ENCODE measurements at places on chromosomes 4 and X.
A peak's percentile ranks its signal among the peaks of the same experiment; 100 is the strongest.

GRCh38 chrX:136227948-136228838 is 23.0 kb downstream of the MAP7D3 start:
- DNase-seq: no peak

DNA sequence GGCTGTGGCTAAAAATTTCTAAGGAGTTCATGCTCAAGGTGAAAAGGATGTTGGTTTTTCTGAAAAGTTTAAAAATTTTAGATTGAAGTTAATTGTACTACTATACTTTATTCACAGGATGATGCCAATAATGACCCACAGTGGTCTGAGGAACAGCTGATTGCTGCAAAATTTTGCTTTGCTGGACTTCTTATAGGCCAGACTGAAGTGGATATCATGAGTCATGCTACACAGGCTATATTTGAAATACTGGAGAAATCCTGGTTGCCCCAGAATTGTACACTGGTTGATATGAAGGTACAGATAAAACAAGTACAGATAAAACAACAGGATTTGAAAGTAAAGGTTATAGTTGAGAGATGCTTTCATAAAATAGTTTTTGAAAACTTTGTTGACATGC is 12.2 kb downstream of the PAICS start:
- no peak for DNase-seq

GRCh38 chrX:11412715-11413623 is 119.8 kb downstream of the AMELX start:
- DNase-seq: no peak

GRCh38 chr4:52407545-52407944 is 251.6 kb downstream of the USP46 start:
- DNase-seq: no peak

- DNase-seq: no peak
These were observed 19.4 kb downstream of the CLDN22 start for GRCh38 chr4:183300655-183301054.

DNA sequence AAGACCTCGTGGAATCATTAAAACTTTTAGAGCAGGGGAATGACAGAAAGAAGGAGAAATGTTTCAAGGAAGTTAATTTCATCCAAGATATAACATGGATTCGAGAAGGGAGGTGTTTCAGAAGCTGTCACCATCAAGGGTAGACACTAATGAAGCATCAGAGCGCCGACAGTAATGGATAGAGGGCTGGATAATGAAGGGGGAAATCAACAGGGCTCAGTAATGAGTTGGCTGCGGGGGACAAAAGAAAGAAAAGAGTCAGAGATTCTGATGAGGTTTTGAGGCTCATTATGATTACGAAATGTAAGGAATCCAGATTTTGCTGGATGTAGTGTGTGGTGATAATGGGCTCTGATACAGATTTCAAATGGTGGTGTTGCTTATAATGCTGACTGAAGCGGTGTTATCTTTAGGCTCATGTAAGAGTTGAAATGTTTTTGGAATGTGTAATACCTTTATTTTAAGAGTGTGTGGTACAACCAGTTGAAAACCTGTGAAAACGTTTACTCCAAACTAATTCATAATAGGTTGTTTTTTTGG is 39.3 kb upstream of the TENM3 start:
- DNase-seq: no peak

DNA sequence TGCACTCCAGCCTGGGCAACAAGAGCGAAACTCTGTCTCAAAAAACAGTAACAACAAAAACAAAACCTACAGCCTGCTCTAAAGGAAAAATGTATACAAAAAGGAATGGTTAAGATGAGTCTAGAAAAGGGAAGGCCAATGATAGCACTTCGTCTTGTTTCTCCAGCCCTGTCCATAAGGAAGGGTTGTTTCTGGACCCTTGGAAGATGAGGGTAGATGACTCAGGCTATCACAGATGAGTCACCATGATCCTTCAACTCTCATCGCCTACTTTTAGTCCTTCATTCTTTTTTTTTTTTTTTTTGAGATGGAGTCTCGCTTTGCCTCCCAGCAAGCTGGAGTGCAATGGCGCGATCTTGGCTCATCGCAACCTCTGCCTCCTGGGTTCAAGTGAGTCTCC is 8.8 kb downstream of the PLA2G12A start:
- no peak for DNase-seq

DNA sequence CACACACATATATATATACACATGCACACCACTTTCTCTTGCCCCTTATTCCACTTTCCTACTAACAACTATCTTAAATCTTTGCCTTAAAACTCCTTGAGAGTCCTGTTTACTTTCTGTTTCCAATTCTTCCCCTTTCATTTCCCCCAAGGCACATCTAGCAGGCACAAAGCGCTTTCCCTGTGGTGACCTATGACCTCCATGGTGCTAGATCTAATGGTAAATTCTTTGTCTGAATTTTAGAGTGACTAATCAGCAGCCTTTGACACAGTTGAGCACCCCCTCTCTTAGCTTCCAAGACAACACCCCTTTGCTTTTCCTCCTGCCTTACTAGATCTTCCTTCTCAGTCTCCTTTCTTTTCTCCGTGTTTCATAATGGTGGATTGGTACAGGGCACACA is 236.4 kb upstream of the TTC29 start:
- DNase-seq: no peak

DNA sequence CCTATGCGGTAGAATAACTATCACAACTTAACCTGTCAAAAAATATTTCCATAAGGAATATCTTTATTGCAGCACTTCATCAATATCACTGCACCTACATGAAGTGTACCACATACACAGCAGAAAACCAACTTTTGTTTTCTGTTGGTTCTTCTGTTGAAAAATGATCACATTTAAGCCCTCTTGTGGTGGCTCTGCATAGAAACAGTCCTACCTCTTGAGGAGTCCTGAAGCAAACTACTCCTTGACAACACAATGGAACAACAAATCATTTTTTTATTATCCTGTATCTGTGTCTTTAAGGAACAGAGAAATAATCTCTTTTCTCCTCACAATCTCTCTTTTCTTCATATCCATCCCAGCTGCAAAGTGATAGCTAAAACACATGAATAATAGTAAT is 39.8 kb upstream of the ATOH1 start:
- no peak for DNase-seq

DNA sequence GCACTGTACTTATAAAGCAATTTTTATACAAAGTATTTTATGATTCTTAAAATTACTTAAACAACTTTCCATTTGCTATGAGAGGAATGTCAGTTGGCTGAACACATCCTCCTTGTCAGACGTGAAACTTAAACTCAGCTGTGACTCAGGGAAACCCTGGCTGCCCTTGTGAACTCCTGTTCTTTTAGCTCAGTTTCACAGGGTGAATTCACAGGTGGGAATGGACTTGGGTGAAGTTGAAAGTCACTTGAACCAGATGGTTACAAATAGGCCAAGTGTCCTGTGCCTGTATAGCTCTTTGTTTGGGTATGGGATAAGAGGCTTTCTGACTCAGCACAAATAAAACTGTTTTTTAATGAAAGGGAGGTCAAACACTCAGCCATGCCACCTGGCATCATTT is 67.4 kb upstream of the FAM47B start:
- DNase-seq: no peak

GRCh38 chrX:147935156-147935758 is 23.5 kb downstream of the FMR1 start:
- DNase-seq: no peak

DNA sequence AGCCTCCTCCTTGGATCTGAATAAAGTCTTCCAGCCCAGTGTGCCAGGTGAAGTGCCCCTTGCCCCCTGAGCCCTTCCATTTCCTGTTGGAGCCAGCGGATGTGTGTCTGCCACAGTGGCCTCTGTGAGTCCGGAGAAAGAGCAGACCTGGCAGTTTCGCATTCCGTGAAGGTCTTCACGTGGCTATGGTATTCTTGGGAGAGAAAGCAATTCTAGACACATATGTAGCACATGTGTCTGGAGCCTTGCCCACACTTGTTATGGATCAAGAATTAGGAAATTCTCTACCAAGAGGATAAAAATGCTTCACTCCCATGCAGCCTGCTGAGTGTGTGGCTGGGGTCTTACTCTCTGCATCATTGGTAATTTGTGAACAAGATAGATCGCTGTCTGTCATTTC is 130.9 kb downstream of the REPS2 start:
- DNase-seq: no peak

DNA sequence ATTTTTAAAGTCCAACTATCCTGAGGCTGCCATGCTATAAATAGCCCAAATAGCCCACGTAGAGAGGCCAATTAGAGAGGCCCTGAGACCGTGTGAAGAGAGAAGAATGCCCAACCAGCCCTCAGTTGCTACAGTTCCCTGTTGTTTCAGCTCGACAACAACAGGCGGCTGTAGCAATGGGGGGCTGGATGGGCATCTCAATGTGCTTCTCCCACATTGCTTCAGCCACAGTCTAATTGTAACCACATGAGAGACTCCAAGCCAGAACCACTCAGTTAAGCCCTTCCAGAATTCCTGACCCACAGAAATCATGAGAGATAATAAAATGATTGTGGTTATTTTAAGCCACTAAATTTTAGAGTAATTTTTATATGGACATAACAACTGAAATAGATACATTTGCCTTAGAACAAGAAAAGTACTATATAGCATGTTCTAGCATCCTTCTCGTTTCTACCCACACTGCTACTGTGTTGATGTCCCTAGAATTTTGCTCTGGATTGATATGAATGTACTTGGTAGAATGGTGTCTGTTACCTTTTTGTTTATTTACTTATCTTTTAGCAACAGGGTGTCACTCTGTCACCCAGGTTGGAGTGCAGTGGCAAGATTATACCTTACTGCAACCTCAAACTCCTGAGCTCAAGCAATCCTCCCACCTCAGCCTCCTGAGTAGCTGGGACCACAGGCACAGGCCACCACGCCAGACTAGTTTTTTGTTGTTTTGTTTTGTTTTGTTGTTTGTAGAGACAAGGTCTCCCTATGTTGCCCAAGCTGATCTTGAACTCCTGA is 436.4 kb downstream of the BCOR start:
- DNase-seq: no peak

- DNase-seq: no peak
These were observed 106.1 kb upstream of the C1GALT1C1 start for GRCh38 chrX:120735966-120736365.

GRCh38 chrX:53317365-53318069 is 36.1 kb upstream of the IQSEC2 start:
- peak; percentile 21 for DNase-seq

GRCh38 chr4:11768251-11768972 is 339.7 kb upstream of the HS3ST1 start:
- DNase-seq: no peak

DNA sequence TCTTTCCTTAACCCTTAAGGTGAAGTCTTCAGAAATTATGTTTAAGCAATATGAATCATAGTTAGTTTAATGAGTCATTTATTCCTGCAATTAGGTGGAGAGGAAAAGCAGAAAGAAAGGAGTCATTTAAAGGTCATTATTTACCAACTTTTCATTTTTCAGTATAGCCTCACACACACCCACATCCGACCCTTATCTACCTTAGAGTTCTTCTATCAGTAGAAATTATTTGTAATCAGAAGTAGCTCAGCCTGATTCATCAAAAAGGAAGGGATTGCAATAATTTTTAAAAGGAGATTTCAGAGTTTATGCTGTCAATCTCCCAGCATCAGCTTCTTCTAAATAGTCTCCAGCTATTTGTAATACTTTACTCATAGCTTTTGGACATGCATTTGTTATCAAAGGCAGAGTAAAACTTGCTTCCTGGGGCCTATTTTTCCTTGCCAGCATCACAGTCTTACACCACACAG is 5.9 kb downstream of the ANXA10 start:
- DNase-seq: no peak

- no peak for DNase-seq
These were observed 435.0 kb downstream of the MAGEE1 start for GRCh38 chrX:76862509-76862908.

DNA sequence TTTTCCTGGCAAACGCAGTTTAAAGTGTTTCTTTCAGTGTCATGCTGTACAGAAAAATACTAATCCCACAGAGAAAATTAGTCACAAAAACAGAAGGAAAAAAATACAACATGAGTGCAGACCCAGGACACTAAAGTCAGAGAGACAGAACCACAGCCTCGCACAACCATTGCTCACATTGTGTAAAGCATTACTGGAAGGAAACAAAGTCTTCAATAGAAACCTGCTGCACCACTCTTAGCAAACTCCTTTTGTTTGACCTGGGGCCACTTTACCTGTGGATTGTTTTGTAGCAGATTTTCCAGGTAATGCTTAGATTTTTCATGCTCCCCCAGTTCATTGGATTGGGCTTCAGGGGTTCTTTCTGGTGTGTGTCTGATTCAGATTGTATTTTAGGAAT is 131.8 kb upstream of the TMLHE start:
- DNase-seq: no peak

GRCh38 chr4:104436542-104436941 is 58.2 kb downstream of the CXXC4 start:
- DNase-seq: no peak

- no peak for DNase-seq
These were observed 325.7 kb downstream of the PCDH7 start for GRCh38 chr4:31045724-31046318.

DNA sequence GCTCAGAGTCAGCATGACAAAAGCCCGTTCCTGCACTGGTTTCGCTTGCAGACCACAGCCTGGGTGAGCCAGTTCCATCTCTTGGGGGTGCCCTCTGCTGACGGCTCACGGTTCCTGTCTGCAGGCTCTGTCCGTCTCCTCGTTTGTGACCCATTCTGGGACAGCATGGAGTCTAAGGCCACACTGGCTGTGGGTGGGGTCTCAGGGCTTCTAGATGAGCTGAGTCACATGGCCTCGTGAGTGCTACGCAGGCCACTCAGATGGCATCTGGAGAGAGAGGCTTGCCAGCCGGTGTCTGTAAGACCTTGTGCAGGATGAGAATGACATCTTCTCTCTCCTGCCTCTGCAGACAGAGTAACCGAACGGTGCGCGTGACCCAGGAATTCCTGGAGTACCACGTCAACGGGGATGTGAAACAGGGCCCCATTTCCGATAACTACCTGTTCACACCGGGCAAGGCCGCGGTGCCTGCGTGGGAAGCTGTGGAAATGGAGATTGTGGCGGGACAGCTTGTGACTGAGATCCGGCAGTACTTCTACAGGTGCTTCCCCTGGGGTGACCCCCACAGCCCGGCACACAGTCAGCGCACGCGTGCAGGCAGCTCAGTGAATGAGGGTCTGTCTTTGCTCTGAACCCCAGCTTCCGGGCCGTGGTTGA is 31.6 kb upstream of the MRFAP1 start:
- DNase-seq: no peak

DNA sequence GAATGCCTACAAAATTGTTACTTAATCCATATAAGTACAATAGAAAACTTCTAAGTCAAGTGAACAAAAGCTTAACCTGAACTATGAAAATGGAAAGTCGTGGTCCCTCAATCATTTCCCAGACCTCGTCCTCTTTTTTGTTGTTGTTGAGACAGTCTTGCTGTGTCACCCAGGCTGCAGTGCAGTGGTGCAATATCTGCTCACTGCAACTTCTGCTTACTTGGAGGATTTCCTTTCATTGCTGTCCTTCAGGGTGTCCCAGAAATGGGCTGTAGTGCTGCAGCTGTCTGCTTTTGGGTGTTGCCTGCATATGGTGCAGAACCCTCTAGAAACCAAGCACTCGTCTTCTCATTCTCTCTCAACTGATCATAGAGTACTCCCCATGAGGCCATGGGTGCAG is 75.0 kb upstream of the IL2 start:
- no peak for DNase-seq
